ENCODE measurements at places on chromosomes 6 and 20. TPM values are rescaled to one million over a fixed set of nuclear protein-coding genes. Genes with fewer than 3 reads are reported as not detected.

LRRC1 gene
- 16.4 TPM for total RNA-seq

IL17A gene
- total RNA-seq = not detected

TRIM31 gene
- total RNA-seq = 0.99 TPM

CMTR1 gene
- 36.1 TPM for total RNA-seq

GRM1 gene
- total RNA-seq = not detected

BCAS4 gene
- 4.6 TPM for total RNA-seq

EYS gene
- 0.24 TPM for total RNA-seq

MUC22 gene
- total RNA-seq = 0.20 TPM

RPL7L1 gene
- total RNA-seq = 64.6 TPM

PAK5 gene
- 0.15 TPM for total RNA-seq

UST gene
- 10.4 TPM for total RNA-seq

CDH26 gene
- 7.3 TPM for total RNA-seq

RNF182 gene
- 3.3 TPM for total RNA-seq

ACTL10 gene
- total RNA-seq = 2.3 TPM

RCAN2 gene
- total RNA-seq = 28.1 TPM

LY6G6D gene
- total RNA-seq = not detected

RPS21 gene
- total RNA-seq = 1,135 TPM

SLC4A11 gene
- 3.5 TPM for total RNA-seq

PHACTR2 gene
- total RNA-seq = 67.0 TPM

AK9 gene
- total RNA-seq = 8.0 TPM

LPIN3 gene
- total RNA-seq = 20.4 TPM

LGSN gene
- total RNA-seq = 0.26 TPM

IL20RA gene
- total RNA-seq = 4.0 TPM

KIAA0408 gene
- total RNA-seq = 19.1 TPM

COL9A3 gene
- 2.6 TPM for total RNA-seq
